ENCODE measurements at places on chromosomes 5 and 9.

- DNase-seq: no peak
Measured at GRCh38 chr9:34227445-34227844, 48.6 kb downstream of the UBAP1 start.

DNA sequence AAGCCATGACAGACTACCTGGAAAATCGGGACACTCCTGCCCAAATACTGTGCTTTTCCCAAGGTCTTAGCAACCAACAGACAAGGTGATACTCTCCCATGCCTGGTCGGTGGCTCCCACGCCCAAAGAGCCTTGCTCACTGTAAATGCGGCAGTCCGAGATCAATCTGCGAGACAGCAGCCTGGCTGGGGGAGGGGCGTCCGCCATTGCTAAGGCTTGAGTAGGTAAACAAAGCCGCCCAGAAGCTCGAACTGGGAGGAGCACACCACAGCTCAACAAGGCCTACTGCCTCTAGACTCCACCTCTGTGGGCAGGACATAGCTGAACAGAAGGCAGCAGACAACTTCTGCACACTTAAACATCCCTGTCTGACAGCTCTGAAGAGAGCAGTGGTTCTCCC is 272.1 kb upstream of the CCNG1 start:
- no peak for DNase-seq

GRCh38 chr9:78989031-78989658 is 582.6 kb upstream of the TLE4 start:
- DNase-seq: no peak

- no peak for DNase-seq
Measured at GRCh38 chr5:150706776-150707390, 6.0 kb upstream of the RBM22 start.

DNA sequence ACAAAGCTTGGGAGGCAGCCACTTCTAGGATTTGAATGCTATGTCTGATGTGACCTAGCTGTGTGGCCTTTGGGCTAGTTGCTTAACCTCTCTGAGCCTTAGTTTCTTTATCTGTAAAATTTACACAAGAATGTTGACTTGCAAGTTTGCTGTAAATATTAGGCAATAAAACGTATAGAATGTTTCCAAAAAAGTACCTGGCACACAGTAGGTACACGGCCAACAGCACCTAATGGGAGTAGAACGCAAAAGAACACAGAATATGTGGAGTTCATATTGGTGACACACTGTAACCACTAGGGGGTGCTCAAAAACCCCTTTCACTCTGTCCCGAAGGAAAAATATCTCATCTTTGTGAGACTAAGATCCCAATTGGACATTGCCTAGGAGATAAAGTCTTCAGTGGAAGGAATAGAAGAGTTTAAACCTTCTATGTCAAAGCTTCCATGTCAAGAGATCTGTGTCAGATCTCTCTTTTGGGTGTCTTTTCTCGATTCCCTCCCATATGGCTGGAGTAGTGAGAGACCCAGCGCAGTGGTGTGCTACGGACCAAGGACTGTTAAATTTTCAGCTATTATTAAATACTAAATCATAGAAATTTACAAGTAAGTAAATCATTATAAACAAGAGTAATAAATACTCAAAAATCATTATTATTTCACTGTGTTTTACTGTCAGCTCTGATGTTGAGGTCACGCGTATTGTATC is 145.4 kb upstream of the RAD23B start:
- DNase-seq: no peak

- DNase-seq: no peak
Measured at GRCh38 chr5:71587766-71588532, 809 bp downstream of the MCCC2 start.

DNA sequence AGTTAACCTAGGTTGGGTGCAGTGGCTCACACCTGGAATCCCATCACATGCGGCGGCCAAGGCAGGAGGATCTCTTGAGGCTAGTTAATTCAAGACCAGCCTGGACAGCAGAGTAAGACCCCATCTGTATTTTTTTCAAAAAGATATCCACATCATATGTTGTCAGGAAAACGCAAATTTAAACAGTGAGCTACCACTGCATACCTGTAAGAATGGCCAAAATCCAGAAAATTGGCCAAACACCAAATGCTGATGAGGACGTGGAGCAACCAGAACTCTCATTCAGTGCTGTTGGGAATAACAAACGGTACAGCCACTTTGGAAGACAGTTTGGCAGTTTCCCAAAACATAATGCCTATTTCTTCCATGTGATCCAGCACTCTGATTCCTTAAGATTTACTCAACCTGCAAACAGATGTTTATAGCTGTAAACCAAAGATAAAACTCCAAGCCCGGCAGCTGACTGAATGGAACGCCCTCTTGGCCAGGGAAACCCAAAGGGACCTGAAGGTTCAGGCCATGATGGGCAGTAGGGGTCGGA is 12.4 kb downstream of the CEL start:
- DNase-seq: no peak

DNA sequence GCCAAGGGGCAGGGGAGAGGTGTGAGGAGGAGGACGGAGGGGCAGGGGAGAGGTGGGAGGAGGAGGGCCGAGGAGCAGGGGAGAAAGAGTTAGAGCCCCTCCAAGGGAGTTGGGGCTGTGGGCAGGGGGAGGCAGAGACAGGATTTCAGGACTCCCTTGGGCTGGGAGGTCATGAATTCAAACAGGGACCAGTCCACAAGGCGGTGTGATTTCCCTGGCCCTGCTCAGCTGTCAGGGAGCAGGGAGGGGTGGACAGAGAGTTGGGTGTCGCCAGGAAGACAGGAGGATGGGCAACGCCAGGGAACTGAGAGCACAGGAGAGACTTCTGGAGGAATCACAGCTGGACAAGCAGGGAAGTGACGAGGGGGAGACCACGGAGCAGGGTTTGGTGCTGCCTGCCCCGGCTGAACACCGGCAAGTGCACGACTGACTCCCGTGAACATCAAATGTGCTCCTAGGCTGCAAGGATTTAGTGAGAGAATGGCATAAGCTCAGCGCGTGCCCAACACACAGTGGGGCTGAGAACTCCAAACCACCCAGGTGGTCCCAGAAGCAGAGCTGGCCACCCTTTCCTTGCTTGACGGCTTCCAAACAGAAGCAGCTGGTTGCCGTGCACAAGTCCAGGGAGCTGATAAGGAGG is 17.8 kb upstream of the OLFM1 start:
- no peak for DNase-seq

DNA sequence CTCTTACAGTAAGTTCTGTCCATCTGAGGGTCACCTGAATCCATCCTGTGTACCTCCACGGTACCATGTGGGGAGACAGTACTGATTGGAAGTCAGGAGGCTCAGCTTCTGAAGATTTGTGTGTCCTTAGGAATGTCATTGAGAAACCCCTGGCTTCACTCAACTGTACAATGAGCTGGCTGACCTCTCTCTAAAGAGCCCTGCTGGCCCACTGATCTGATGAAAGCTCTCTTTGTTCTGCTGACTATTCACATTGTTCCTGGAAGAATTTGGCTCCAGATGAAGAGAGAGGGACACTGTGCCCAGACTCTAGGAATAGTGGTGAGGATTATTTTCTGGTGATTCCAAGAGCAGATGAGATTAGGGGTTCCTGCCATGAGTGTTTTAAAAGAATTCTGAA is 141.2 kb downstream of the LURAP1L start:
- DNase-seq: no peak
